Activated T-cell treated with anti-CD3 and anti-CD28 coated beads, Interleukin-2, amount 50 U/mL, for 72 hours (primary cell): ENCODE measurements at places on chromosomes 5 and 9. TPM values are rescaled to one million over a fixed set of nuclear protein-coding genes. Genes with fewer than 3 reads are reported as not detected.

DNA sequence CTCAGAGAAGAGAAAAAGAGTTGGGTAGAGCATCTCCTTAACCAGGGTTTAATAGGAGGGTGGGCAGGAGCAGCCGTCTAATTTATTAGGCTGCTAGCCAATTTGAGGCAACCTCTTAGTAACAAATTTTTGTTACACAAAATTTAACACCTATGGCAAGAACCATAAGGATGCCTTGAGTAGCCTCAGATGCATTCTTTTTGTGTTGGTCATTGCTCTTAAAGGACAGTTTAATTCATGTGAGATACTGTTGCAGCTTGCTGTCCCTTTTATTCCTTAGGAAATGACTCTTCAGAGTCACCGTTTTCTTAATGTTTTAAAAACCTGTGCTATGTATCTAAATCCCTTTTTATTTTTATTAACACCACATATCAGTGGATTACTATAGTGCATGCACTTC, 255.1 kb downstream of the MAST4 start:
- H3K27ac ChIP-seq: no peak overlapping the region
- H3K27me3 ChIP-seq: peaks cover 46% of the 10 kb centered on the region
- no peak for DNase-seq

- H3K4me1 ChIP-seq: peaks cover 5% of the 10 kb centered on the region
- no peaks in the 10 kb centered on the region for H3K36me3 ChIP-seq
- peaks cover 24% of the 10 kb centered on the region for H3K27me3 ChIP-seq
- peak; percentile 59 for DNase-seq
These were observed 58.7 kb downstream of the NXNL2 start for GRCh38 chr9:88593537-88594185.

GRCh38 chr5:132557478-132558172, 848 bp downstream of the RAD50 start:
- peak; percentile 30 for DNase-seq
- no peaks in the 10 kb centered on the region for H3K27me3 ChIP-seq
- peak overlapping the region; percentile 98 for H3K4me3 ChIP-seq
- peaks cover 29% of the 10 kb centered on the region for H3K4me1 ChIP-seq

DNA sequence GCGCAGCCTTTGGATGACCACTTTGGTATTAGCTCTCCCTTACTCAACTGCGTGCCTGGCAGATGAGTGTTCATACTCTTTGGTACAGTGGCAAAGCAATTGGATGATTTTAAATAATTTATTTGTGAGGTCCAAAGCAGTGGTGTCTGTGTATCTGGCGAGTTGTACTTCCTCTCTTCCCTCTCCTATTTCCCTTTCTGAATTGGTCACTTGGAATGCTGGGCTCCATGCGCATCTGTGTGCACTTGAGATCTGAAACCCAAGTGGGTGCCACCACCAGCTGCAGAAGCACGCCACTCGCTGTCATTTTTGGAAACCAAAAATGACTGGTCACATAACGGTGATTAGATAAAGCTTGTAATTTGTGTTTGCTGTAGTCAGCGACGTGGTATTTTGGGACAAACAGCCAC, 386.0 kb upstream of the KLF4 start:
- H3K27ac ChIP-seq: no peak overlapping the region
- H3K4me1 ChIP-seq: no peaks in the 10 kb centered on the region
- no peaks in the 10 kb centered on the region for H3K36me3 ChIP-seq
- no peaks in the 10 kb centered on the region for H3K27me3 ChIP-seq

DNA sequence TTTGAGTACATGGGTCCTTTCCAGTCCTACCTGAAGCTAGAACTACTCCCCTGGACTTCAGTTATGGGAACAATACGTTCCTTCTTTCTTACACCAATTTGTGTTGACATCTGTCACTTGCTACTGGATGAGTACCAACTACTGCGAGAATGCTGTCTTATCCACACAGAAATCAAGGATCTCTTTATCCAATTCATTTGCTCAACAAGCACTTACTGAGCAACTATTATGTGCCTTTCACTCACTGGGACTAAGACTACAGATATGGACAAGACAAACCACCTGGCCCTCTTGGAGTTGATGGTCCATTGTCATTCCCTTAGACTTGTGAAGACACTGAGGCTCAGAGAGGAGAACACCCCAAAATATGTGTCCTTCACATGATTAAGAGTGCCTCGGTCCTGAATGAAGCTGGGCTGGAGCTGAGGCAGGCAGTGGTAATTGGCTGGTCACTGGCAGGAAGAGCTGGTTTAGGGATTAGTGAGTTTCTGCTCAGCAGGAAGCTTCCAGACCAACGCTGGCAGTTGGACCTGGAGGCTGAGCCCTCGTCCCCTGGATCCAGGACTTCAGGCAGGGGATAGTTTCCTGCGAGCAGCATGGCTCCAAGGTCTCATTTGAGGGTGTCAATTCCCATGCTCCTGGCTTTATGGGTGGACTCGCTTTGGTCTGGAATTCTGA, 8.4 kb upstream of the ARSI start:
- H3K36me3 ChIP-seq: no peaks in the 10 kb centered on the region
- no peak overlapping the region for H3K27ac ChIP-seq
- no peaks in the 10 kb centered on the region for H3K27me3 ChIP-seq

DNA sequence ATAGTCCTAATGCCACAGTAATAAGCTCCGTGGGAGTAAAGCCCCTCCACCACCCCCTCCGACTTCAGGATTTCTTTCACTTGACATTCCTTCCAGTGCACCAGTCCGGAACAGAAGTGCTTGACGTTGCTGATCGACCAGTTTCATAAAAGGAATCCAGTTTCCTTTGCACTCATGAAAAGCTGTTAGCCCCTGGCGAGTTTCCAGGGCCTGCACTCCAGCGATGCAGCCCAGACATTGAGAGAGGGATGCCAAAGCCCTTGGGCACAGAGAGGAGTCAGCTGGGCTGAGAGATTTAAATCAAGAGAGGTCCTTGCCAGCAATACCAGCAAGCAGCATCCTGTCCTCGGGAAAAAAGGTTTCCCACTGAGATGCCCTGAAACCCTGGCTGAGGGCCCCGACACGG, 170.1 kb downstream of the GABBR2 start:
- H3K4me3 ChIP-seq: no peak overlapping the region
- peaks cover 7% of the 10 kb centered on the region for H3K27me3 ChIP-seq
- H3K4me1 ChIP-seq: no peaks in the 10 kb centered on the region
- H3K27ac ChIP-seq: no peak overlapping the region
- H3K36me3 ChIP-seq: no peaks in the 10 kb centered on the region

EPB41L4A gene
- 2.0 TPM for total RNA-seq

CAVIN4 gene
- 0.19 TPM for total RNA-seq

GMCL2 gene
- total RNA-seq: not detected

RIMOC1 gene
- 36.8 TPM for total RNA-seq
